CD4-positive, alpha-beta T cell treated with Interleukin-6 at 100 ng/mL for 8 hours (primary cell): ENCODE measurements at places on chromosomes 7 and 10.

- no peak for DNase-seq
These were observed 24.6 kb upstream of the GTPBP4 start for GRCh38 chr10:963655-964054.

DNA sequence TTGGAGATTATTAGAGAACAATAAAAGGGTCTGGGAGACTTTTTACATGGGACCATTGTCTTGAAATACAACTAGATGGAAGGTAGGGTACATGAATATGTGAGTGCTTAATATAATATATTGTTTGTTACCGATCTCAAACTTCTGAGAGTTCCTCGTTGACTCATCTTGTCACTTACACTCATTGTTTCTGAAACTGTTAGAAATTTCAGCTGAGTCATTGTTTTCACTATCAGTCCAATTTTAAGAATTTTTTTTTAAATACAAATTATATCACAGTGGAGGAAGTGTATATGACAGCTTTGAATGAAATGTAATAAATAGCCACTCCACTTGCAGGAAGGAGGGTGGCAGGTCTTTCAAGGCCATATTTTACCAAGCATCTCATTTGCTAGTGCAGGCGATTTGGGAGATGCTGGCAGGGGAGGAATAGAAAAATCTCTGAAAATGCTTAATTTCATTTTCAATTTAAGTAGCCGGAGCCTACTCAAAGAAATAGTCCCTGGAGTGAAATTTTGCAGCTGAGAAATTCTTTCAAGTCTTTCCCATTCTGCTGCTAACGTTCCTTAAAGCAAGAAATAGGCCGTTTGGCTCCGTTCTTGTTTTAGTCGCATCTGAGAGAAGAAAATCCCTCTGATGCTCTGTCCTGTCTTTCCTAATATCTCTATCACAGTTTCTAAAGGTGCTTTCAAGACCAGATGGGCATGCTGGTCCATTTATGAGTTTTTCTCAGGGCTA, 1404.2 kb upstream of the CELF2 start:
- DNase-seq: no peak

GRCh38 chr7:20318933-20319332, 11.8 kb upstream of the ITGB8 start:
- no peak for DNase-seq

- peak; percentile 38 for DNase-seq
These were observed 674 bp upstream of the OSBPL3 start for GRCh38 chr7:24980534-24981170.

DNA sequence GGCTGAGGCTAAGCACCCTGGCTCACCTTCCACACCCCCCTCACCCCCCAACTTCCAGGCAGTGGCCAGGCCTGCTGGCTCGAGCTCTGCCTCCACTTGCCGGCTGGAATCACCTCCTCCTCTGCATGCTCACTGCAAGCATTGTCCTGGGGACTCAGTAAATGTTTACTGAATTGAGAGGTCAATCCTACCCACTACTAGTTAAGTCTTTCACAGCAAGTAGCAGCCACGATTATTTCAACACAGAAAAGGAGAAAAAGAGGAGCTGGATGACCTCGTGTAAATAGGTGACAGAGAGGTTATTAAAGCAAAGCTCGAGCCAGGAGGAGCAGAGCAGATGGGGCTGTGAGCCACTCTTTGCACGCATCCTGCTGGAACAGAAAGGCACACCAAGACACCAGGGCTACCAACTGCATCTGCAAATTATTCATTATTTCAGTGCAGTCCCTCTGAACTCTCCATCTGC, 32.1 kb downstream of the HIPK2 start:
- no peak for DNase-seq

GRCh38 chr10:24202181-24202570, 6.8 kb upstream of the KIAA1217 start:
- no peak for DNase-seq

- DNase-seq: no peak
These were observed 30.0 kb downstream of the SFXN4 start for GRCh38 chr10:119135513-119135881.

DNA sequence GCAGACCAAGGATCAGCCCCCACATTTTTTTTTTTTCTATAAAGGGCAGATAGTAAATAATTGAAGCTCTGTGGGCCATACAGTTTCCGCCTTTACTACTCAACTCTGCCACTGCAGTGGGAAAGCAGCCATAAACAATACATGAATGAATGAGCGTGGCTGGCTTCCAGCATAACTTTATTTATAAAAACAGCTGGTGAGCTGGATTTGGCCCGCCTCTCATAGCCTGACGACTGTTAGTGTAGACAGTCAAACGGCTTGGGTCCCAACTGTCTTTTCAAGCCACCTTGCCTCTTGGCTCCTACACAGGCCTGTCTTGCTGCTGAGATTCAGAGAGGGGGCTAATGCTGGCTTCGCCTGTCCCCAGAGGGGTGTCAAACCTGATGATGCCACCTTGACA, 169.8 kb upstream of the GPR26 start:
- no peak for DNase-seq

- DNase-seq: no peak
These were observed 50.6 kb upstream of the NPY start for GRCh38 chr7:24233386-24233785.

GRCh38 chr7:36599645-36600313, 124.5 kb downstream of the AOAH start:
- no peak for DNase-seq

DNA sequence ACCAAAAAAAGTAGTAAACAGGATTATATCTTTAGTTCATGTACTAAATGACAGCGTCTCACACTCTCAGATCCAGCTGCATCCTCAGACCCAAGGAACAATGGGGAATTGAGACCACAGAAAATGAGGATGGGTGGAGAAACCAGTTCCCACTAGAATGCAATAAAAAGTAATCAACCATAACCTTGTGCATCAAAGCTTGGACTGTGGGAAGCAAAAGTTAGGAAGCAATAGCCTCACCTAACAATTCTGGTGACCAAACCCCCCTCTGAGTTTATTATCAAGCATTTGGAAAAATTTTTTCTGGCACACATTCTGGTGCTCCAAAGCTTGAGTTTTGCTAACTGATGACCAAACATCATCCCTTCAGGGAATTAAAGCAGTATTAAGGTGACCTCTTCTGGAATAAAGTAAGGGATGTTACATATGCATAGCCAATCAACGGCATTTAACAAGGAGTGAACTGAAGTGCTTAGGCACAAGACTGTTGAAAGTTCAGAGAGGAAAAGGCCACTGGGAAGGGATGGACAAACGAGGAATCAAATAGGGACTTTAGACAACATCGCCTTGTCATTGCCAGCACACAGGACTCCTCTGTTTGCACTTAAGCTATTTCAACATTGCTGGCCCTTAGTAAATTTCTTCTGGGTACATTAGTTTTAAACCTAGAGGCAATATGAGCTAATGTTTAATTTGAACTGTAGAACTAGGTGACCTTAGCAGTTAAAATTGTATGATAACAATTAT, 1.2 kb upstream of the MAT1A start:
- no peak for DNase-seq

- no peak for DNase-seq
These were observed 225.0 kb upstream of the ZNF32 start for GRCh38 chr10:43873717-43874116.

DNA sequence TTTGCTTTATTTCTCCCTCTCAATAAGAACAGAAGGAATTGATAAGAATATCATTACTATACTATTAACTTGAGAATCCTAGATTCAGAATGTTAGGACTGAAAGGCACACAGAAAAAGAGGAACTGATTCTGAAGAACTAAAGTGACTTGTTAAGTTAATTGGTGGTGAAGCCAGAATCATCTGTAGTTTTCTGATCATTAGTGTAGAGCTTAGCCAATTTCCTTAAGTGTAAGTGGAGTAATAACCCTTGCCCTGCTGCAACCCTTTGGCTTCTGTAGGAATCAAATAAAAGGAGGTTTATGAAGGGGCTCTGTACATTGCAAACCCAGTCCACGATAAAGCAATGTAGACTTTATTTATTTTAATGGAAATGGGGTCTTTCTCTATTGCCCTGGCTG, 1186.0 kb downstream of the SORCS3 start:
- no peak for DNase-seq

- DNase-seq: no peak
These were observed 37.0 kb upstream of the GLI3 start for GRCh38 chr7:42274053-42274452.

GRCh38 chr7:502296-502695, 17.4 kb downstream of the PDGFA start:
- DNase-seq: no peak

- no peak for DNase-seq
These were observed 1.7 kb downstream of the TUBGCP2 start for GRCh38 chr10:133306941-133307379.

GRCh38 chr7:40865441-40866233, 730.8 kb downstream of the SUGCT start:
- DNase-seq: no peak

- no peak for DNase-seq
These were observed 116.3 kb downstream of the RNLS start for GRCh38 chr10:88466786-88467185.

DNA sequence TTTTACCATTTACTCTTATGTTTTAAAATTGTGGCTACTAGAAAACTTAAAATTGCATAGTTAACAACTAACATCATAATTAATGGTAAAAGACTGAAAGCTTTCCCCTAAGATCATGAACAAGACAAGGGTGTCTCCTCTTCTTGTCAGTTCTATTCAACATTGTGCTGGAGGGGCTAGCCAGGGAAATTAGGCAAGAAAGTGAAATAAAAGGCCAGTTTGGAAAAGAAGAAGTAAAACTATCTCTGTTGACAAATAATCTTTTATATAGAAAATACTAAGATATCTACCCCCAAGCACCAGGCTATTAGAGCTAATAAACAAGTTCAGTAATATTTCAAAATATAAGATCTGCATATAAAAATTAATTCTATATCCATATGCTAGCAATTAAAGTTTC, 46.9 kb upstream of the MXI1 start:
- no peak for DNase-seq

DNA sequence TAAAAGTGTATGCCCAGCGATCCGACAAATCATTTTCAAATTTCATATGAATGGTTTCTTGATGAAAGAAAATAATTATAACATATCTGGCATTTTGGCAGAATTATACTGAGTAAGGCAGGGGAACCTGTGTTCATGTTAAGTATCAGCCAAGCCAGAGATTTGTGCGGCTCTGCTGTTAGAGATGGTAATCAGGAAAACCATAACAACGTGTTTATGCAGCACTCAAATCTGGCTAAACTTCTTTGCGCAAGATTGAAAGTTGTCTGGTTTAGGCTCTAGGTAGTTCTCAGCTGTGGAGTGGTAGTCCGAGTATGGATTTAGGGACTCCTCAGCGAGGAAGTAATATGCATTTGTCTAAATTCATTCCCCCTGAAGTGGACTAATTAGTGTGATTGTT, 8.9 kb upstream of the CTBP2 start:
- DNase-seq: no peak

DNA sequence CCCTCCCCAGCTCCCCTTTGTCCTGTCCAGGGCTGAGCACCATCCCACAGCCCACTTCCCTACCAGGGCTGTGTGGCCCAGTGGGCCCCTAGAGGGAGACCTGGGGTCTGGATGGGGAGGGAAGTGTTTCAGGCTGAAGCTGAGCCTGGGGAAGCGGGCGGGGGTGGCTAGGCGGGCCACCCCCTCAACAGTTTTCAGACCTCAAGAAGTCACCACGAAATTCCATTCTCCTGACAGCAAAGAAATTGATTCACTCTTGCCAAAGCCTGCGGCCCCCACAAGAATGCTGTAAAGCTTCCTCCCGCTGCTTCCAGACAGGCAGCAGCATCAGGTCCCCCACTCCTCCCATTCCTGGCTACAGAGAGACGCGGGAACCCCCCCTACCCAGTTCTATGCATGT, 2.5 kb upstream of the LFNG start:
- DNase-seq: no peak

DNA sequence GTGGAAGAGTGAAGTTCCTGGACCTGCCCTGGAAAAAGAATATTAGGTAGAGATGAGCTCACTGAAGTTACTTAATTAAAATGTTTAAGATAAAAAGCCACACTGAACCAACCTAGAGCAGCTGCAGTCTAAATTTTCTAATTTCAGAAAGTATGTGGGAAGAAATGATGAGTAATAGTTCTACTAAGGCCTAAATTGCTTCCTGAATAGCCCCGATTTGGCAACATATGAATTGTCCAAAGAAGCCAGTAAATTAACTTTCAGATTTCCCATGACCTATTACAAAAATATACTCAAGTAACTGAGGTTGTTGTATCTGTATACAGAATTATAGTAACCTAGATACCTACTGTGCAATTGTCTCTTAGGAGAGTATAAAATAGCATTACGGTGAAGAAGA, 312.6 kb downstream of the IPMK start:
- DNase-seq: no peak

- DNase-seq: no peak
These were observed 36.0 kb downstream of the MKLN1 start for GRCh38 chr7:131363719-131364118.

DNA sequence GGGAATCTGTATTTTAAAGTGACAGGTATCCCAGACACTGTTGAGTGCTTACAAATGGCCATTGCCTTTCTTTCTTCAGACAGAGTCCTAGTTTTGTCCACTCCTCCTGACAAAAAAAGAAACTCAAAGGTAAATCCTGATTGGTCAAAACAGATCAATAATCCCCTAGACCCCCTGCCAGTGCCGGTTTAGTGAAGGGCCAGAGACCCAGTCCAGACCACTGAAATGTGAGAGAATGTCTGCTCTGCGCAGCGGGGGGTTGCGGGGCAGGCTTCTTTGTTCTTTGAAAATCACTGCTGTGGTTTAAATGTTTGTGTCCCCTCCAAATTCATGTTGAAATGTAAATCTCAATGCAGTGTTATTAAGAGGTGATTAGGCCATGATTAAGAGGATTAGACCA, 177.7 kb upstream of the GPR26 start:
- no peak for DNase-seq

DNA sequence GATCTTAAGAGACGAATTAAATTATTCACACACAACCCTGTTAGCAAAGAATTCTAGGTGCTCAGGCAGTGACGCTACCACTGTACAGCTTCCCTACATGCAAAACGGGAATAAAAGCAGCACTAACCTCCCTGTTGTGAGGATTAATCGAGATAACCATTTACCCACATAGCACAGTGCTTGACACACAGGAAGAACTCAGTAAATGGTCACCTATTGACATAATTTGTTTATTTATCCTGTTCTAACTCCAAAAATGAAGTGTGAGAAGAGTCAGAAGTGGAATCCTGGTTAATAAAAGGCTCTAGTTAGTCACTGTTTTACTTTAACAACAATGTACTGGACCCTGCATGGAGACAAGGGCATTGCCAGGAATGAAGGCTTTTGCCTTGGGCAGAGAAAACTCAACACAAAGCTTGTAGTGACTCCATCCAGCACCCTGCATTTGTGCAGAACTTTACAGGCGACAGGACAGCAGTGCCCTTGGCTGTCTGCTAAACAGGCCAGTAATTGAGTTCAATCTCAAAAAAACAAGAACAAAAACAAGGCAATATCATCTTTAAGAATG, 103.8 kb downstream of the SORBS1 start:
- DNase-seq: no peak

GRCh38 chr10:1519391-1519790, 217.9 kb downstream of the ADARB2 start:
- DNase-seq: no peak

GRCh38 chr10:102230264-102230860, 4.3 kb downstream of the ELOVL3 start:
- DNase-seq: no peak
